ENCODE measurements at places on chromosomes 4 and X.
A peak's percentile ranks its signal among the peaks of the same experiment; 100 is the strongest.

DNA sequence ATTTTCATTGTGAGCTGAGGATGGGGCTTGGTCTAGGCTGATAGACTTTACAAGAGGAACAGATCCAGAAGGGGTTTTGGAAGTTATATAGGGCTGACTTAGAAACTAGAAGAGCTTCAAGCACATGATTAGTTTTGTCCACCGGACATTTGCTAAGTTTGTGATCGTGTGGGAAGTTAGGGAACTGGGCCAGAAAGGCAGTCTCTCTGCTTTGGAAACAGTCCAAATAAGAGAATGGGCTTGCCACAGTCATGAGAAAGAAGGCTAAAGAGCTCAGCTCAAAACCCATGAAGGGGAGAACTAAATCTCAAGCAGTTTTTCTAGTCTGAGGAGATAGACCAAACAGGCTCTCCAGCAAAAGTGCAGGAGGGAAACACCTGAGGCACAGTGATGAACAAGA, 67.8 kb downstream of the ZNF674 start:
- DNase-seq, result no peak

- DNase-seq, result no peak
These were observed 77.2 kb upstream of the HSD17B10 start for GRCh38 chrX:53511322-53511721.

DNA sequence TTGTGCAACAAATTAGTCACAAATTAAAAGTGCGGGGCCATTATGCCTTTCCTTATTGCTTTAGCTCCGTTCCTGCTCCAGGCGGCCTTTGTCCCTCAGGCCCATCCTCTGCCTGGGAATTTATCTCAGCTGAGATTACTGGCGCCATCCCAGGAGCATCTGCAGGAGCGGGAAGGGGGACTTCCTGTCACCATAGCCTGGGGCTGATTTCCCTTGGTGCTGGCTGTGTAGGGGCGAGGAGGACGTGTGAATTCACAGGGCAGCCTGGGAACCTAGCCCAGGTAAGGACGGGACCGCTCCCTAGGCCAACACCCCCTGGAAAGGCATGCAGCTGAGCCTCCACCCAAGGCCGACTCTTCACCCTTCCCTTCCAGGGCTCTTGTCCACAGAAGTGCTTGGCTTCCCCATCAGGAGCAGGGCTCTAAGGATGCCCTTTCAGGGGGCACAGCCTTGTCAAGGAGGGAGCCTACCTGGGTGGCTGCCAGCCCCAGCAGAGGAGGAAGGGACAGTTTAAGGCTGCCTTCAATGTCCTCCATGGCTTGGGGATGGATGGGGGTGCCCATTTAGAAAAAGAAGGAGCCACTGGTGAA, 72.6 kb upstream of the NKX1-1 start:
- DNase-seq, result peak; percentile 2

DNA sequence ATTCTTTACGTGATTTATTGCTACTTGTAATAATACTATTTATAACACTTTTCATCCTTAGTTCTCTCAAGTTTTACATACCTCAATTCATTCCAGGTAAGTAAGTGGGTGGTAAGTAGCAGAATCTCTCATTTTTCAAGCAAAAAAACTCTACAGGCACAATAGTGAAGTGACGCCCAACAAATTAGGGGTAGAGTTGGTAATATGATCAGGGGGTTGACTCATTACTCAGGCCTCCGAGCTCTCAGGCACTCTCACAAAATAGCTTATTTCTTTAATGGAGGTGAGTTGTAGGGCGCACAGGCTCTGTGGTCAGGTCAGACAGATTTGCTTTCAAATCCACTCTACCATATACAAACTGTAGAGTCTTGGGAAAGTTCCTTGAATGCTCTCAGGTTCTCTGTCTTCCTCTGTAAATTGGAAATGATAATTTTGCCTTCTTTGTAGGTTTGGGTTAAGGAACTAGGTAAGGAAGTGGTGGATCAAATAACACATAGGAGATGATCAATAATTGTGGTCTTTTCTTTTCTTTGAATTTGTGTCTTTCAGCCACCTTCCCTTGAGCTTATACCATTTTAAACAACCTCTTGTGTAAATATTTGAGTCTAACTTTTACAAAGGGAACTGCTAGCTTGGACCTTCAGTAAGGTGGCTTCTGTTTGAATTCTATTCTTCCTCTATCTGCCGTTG, 134.9 kb upstream of the LEF1 start:
- DNase-seq, result no peak

GRCh38 chr4:2741626-2742025, 14.5 kb downstream of the TNIP2 start:
- DNase-seq, result no peak

GRCh38 chr4:1202526-1203011, 30.2 kb upstream of the SPON2 start:
- DNase-seq, result peak; percentile 32

GRCh38 chr4:185792384-185793115, 19.4 kb downstream of the SORBS2 start:
- no peak for DNase-seq

GRCh38 chr4:31130930-31131329, 410.8 kb downstream of the PCDH7 start:
- no peak for DNase-seq

- no peak for DNase-seq
These were observed 25.5 kb downstream of the IRF2 start for GRCh38 chr4:184448821-184449220.

GRCh38 chr4:163536091-163536490, 41.6 kb downstream of the TMA16 start:
- no peak for DNase-seq

GRCh38 chrX:118566359-118566758, 70.7 kb downstream of the DOCK11 start:
- DNase-seq, result no peak

- no peak for DNase-seq
These were observed 69.3 kb downstream of the BMP2K start for GRCh38 chr4:78845472-78845871.

GRCh38 chrX:151870602-151871001, 42.1 kb upstream of the MAGEA4 start:
- DNase-seq, result no peak

DNA sequence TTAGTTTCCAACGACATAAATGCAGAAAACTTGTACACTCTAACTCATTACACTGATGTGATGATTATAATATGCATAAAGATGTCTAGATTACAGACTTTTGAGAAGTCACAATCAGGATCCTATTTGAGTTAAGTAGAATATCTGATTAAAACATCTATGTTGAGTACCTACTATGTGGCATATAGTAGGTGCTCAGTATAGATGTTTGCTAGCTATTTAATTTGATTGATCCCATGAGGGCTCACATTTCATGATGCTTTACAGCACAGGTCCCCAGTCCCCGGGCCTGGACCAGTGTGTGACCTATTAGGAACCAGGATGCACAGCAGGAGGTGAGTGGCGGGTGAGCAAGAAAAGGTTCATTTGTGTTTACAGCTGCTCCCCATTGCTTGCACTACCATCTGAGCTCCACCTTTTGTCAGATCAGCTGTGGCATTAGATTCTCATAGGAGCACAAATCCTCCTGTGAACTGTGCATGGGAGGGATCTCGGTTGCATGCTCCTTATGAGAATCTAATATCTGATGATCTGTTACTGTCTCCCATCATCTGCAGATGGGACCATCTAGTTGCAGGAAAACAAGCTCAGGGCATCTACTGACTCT, 33.0 kb upstream of the CXCL8 start:
- no peak for DNase-seq

- no peak for DNase-seq
These were observed 100.0 kb downstream of the SHISA3 start for GRCh38 chr4:42497142-42497910.

DNA sequence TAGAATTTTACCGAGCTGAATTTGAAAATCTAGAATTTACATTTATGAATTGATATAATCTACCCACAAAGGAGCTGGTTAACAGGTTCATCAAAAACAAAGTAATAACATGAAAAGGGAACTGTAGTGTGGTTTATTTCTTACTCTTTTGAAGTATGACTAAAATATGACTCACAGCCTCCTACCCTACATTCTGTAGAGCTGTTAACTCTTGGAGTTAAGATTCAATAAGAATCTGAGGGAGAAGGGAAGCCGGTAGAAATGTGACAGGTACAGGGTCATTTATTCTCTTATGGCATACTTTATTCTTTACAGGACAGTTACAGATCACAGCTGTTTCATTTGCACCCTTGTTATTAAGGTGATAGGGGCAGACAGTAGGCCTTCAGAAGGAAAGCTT, 132.2 kb upstream of the FAM47B start:
- no peak for DNase-seq

DNA sequence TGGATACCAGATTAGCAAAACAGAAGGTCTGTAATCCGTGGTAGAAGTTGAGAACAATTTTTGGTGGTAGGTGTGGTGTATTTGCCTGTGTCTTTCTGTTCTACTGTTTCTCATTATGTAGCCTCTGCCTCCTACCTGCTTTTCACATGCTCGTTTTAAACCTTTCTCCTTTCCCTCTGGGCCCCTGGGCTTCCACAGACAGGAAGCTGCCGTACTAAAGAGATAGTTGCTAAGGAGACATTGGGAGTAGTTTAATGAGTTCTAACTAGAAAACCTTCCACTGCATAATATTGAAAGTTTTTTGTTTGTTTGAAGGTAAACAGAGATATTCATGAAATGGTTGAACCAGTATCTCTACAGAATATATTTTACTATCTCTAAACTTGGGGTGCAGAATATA, 107.8 kb downstream of the STOX2 start:
- no peak for DNase-seq

DNA sequence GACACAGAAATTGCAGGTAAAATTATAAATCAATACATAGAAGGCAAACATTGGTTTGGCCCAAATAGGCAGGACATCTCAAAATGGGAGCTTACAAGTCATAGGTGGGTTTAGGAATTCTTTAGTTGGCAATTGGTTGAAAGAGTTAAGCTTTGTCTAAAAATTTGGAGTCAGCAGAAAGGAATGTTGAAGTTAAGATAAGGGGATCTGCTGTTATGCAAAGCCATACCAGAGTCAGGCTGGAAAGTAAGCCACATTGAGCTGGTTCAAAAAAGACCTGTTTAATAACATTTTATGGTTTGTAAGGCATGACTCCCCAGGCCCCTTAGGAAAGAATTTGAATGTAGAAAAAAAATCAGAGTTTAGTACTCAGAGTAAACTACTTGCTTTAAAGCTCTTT, 92.6 kb downstream of the IL13RA2 start:
- no peak for DNase-seq

DNA sequence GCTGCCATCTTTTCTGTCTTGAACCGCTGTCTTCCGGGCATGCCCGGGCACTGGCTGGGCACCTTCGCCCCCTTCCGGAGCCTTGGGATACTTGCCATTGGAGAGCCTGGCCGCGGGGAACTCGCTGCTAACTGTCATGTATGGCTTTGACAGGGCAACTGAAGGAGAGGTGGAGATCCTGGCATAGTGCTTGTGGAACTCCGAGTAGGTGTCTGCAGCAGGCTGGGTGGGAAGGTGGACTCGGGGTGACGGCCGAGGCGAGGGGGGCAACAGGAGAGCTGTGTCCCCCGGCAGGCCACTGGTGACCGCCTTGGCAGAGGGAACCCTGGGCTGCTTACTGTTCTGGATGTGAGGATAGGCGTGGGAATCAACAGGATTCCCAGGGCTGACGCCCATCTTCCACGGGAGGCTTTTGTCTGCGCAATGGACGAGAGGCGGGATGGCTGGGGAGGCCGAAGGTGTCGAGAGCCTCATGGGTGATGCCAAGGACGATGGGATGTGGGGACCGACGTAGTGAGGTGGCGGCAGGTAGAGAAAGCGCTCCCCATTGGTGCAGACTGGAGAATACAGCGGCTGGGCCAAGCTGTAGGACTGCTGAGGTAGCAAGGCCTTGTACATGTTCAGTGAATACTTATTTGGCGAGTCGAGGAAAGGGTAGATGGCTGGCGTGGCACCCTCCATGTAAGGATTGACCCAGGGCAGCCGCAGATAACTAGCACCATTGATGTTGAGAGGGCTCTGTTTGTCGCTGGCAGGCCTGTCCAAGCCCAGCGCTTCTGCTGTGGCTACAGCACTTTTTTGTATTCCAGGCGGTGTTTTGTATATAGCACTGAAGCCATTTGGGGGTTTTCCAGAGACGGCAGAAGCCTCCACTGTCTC, 23.4 kb downstream of the BCOR start:
- DNase-seq, result no peak

GRCh38 chr4:175970072-175970471, 95.6 kb upstream of the WDR17 start:
- no peak for DNase-seq

DNA sequence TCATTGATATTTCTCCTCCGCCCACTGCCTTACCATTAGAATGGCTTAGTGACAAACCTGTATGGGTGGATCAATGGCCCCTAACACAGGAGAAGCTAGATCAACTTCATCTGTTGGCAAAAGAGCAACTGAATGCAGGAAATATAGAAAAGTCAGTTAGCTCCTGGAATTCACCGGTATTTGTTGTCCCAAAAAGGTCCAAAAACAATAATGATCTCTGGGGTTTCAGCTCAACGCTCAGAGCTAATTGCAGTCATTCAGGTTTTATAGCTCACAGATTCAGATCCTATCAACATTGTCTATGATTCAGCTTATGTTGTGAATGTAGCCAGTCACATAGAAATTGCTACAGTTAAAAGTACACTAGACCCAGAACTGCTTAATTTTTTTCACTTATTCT, 124.0 kb upstream of the ZCCHC13 start:
- DNase-seq, result no peak

DNA sequence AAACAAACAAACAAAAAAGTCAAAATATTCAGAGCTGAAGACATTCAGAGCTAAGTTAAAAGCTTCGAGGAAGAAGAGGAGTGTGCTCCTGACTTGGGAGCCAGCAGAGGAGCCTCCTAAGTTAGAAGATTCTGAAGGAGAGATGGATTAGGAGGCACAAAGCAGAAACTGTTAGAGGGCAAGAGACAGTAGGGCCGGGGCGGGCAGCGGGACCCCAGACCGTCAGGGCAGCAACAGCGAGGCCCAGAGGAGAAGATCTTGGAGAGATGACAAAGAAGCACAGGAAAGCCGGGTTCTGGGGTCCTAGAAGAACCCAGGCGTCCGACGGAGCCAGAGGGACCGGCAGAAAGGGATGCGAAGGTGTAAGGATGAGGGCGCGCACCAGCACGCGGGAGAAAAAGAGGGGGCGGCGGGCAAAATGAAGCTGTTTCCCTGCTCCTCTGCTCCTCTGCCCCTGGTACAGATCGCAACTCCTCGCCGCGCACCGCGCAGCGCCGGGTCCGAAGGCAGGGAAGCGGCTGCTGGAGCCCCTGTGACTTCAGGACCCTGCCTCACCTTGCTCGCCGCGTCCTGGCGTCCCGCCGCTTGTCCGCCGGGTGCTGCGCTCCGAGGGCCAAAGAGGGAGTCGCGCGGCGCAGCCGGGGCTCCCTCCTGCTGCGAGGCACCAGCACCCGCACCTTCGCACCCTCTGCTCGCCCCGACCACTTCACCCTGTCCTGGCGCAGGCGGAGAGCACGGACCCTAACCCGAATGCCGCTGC, 477 bp downstream of the KLHL13 start:
- DNase-seq, result no peak

- DNase-seq, result no peak
These were observed 232.7 kb upstream of the NR3C2 start for GRCh38 chr4:148674876-148675275.

- DNase-seq, result no peak
These were observed 715.9 kb downstream of the TECRL start for GRCh38 chr4:63693321-63693720.

- no peak for DNase-seq
These were observed 65.8 kb downstream of the RASGEF1B start for GRCh38 chr4:81405900-81406401.
